Cardiac septum (tissue), 1 donor: ENCODE measurements at places on chromosomes 2 and 18. TPM values are rescaled to one million over a fixed set of nuclear protein-coding genes. Genes with fewer than 3 reads are reported as not detected.

AGXT gene
- total RNA-seq, result not detected

CCNYL1 gene
- total RNA-seq, result 12.0 TPM

ITGA4 gene
- 3.4 TPM for total RNA-seq

SLC14A1 gene
- total RNA-seq, result 12.4 TPM

INSIG2 gene
- 14.0 TPM for total RNA-seq

NPHP1 gene
- total RNA-seq, result 4.8 TPM

EHD3 gene
- 26.6 TPM for total RNA-seq

LIPT1 gene
- 6.6 TPM for total RNA-seq

EGR4 gene
- total RNA-seq, result not detected

RAB1A gene
- total RNA-seq, result 106 TPM

CENPA gene
- not detected for total RNA-seq
